HFFc6 (cell line): ENCODE measurements at places on chromosomes 3 and 15. TPM values are rescaled to one million over a fixed set of nuclear protein-coding genes. Genes with fewer than 3 reads are reported as not detected.
A peak's percentile ranks its signal among the peaks of the same experiment; 100 is the strongest.

Gene PARP15
- not detected in 3 replicates for total RNA-seq

DNA sequence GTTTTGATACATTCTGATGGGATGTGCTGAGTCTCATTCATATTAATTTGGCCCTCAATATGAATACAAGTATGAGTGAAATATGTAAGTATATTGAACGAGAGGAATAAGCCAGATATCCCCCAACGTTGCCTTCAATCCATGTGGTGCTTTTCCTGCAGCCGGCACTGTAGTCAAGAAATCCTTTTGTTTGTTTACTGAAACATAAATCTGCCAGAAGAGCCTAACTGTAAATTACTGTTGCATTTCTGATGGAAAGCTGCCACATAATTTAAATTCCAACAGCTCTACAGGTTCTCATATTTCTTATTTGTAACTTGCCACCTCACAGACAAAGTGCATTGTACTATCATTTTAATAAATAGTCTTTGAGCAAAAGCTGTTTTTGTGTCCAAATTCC is 314.0 kb downstream of the KBTBD8 start:
- H3K27ac ChIP-seq = no peak overlapping the region
- no peaks in the 10 kb centered on the region for H3K27me3 ChIP-seq
- DNase-seq = no peak
- no peaks in the 10 kb centered on the region for H3K4me1 ChIP-seq
- no peaks in the 10 kb centered on the region for H3K36me3 ChIP-seq

Gene PCOLCE2
- total RNA-seq = 0.74 to 15.2 TPM (median 1.5 TPM) in 3 replicates

GRCh38 chr3:69290006-69290405 is 95.9 kb downstream of the FRMD4B start:
- no peak for DNase-seq
- peaks cover 15% of the 10 kb centered on the region for H3K27me3 ChIP-seq
- peaks cover 20% of the 10 kb centered on the region for H3K4me1 ChIP-seq
- H3K36me3 ChIP-seq = no peaks in the 10 kb centered on the region
- H3K4me3 ChIP-seq = no peak overlapping the region

GRCh38 chr3:170712798-170713197 is 126.9 kb upstream of the SLC7A14 start:
- peak overlapping the region; percentile 91 for H3K27ac ChIP-seq
- H3K36me3 ChIP-seq = peaks cover 45% of the 10 kb centered on the region
- no peak overlapping the region for H3K4me3 ChIP-seq
- H3K4me1 ChIP-seq = peaks cover 99% of the 10 kb centered on the region
- H3K27me3 ChIP-seq = peaks cover 2% of the 10 kb centered on the region

DNA sequence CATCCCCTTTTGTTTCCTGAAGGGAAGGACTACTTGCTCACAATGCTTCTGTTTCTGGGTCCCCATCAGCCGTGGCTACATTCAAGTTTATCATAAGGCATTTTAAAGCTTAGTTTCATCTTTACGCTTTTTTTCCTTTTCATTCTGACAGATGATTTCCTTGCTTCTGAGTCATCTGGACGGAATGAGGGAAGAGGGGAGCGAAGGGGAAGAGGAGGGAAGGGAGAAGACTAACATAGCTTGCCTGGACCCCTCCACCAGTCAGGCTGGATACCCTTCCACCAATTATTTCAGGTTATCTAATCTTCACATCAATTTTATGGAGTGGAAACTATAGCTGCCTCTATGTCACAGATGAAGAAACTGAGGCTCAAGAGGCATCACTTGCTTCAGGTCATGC is 27.6 kb downstream of the FAM3D start:
- no peaks in the 10 kb centered on the region for H3K36me3 ChIP-seq
- peaks cover 25% of the 10 kb centered on the region for H3K4me1 ChIP-seq
- 0 out of 2 replicates have a peak overlapping the region, but pooled peaks have one; percentile 15 for H3K27ac ChIP-seq
- peak overlapping the region; percentile 55; the same call in 1 of the 2 replicates for H3K4me3 ChIP-seq
- no peak for DNase-seq
- H3K27me3 ChIP-seq = peaks cover 4% of the 10 kb centered on the region; the same call in 1 of the 2 replicates

Gene HYAL1
- 0.21 to 0.34 TPM (median 0.26 TPM) in 3 replicates for total RNA-seq

Gene SETD5
- total RNA-seq = 72.1 to 76.9 TPM (median 74.6 TPM) in 3 replicates

Gene SEMA5B
- not detected in 2 replicates for total RNA-seq
